Stimulated activated CD8-positive, alpha-beta memory T cell treated with anti-CD3 and anti-CD28 coated beads, Interleukin-12 subunit alpha, Interleukin-12 subunit beta, amount 100 ng/mL, for 4 hours (primary cell): ENCODE measurements at places on chromosomes 12 and 14.

DNA sequence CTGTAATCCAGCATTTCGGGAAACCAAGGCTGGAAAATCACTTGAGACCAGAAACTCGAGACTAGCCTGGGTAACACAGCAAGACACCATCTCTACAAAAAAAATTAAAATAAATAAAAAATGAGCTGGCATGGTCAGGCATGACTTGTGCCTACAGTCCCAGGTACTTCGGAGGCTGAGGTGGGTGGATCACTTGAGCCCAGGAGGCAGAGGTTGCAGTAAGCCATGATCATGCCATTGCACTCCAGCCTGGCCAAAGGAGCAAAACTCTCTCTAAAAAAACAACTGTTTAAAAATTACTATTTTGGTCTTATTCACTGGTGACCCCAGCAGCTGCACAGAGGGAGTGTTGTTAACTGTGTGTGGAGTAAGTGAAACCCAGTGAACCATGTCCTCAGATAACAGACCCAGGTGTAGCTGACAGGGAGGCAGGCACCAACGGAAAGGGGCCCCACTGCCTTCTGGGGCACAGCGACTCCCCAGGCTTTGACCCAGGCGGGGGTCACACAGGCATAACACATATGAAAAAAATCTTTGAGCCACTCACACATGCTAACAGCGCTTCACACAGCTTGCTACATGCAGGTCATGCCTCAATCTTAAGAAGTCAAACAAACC lies 12.1 kb downstream of the DDX54 start:
- no peak for DNase-seq

DNA sequence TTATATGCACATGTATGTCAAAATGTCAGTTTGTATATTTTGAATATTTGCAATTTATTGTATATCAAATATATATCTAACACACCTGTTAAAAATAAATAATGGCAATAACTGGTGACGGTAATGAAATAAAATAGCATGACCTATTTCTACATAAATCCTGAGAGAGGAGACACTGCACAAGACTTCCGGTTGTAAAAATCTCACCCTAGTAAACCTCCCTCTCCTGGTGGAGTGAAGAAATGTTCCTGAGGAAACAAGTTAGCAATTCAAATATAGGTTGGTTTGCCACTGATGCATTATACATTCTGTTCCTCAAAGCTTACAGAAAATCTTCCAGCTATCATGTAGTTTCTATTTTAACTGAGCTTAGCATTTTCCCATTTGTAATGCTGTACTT lies 166.1 kb upstream of the SYT10 start:
- DNase-seq = no peak

GRCh38 chr14:54570631-54571415 lies 3.9 kb downstream of the SAMD4A start:
- no peak for DNase-seq

- DNase-seq = no peak
Observed at GRCh38 chr12:570921-571794, 92.1 kb downstream of the NINJ2 start.

DNA sequence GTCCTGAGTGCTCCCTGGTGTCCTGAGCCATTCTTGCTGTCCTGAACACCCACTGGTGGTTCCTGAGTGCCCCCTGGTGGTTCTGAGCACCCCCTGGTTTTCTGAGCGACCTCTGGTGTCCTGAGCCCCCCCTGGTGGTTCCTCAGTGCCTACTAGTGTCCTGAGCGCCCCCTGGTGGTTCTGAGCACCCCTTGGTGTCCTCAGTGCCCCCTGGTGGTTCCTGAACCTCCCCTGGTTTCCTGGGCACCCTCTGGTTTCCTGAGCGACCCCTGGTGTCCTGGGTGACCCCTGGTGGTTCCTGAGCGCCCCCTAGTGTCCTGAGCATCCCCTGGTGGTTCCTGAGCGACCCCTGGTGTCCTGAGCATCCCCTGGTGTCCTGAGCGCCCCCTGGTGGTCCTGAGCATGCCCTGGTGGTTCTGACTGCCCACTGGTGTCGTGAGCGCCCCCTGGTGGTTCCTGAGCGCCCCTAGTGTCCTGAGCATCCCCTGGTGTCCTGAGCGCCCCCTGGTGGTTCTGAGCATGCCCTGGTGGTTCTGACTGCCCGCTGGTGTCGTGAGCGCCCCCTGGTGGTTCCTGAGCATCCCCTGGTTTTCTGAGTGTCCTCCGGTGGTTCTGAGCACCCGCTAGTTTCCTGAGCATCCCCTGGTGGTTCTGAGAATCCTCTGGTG lies 473.1 kb downstream of the TMEM121 start:
- peak; percentile 47 for DNase-seq

- DNase-seq = no peak
Observed at GRCh38 chr12:52239767-52240166, 6.7 kb downstream of the KRT7 start.

- DNase-seq = peak; percentile 50
Observed at GRCh38 chr12:107320929-107321631, 227.7 kb upstream of the CRY1 start.

- no peak for DNase-seq
Observed at GRCh38 chr14:21373980-21374379, 9.8 kb downstream of the SUPT16H start.

GRCh38 chr14:19918553-19919264 lies 1.7 kb upstream of the OR4K5 start:
- DNase-seq = no peak

GRCh38 chr14:100088226-100088625 lies 23.0 kb downstream of the EVL start:
- no peak for DNase-seq

GRCh38 chr12:76413121-76413520 lies 64.9 kb upstream of the BBS10 start:
- no peak for DNase-seq

DNA sequence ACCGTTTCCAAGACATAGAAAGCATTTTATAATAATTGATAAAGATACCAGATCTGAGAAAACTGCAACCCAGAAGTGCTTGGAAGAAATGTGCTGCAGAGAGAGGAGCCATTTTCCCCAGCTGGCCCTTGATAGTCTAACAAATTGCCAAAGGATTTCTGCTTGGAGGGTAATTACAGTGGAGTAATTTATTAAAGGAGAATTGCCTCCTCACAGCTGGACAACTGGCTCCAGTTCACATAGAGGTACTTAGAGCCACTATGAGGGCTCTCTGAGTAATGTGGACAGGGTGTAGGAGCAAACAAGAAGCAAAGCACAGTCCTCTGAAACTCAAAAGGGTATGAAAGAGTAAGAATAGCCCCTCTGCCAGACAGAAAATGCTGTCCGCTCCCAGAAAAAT lies 335.6 kb downstream of the SYT1 start:
- no peak for DNase-seq

DNA sequence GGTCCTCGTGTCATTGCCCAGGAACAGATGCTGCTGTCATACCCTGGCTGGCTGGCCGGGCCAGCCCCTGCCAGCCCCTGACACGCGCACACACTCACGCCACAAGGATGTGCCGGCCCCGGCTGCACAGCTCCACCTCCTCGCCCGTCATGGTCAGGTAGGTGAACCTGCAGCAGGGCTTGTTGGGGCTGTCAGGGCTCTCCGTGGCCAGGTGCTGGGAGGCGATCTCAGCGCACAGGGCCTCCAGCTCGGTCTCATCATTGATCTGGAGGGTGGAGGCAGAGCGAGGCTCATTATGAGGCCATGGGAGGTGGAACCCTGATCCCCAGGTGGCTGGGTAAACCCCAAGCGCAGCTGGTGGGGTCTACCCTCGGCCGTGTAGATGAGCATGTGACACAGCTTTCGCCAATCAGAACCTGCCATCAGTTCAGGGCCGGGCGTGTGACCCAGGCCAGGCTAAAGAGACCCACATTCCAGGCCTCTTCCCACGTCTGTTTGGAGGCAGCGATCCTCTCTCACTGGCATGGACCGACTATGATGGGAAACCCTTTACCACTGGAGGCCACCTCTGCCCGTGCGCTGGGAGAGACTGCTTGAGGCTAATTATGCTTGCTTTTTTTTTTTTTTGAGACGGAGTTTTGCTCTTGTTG lies 38.8 kb downstream of the TRAFD1 start:
- no peak for DNase-seq

DNA sequence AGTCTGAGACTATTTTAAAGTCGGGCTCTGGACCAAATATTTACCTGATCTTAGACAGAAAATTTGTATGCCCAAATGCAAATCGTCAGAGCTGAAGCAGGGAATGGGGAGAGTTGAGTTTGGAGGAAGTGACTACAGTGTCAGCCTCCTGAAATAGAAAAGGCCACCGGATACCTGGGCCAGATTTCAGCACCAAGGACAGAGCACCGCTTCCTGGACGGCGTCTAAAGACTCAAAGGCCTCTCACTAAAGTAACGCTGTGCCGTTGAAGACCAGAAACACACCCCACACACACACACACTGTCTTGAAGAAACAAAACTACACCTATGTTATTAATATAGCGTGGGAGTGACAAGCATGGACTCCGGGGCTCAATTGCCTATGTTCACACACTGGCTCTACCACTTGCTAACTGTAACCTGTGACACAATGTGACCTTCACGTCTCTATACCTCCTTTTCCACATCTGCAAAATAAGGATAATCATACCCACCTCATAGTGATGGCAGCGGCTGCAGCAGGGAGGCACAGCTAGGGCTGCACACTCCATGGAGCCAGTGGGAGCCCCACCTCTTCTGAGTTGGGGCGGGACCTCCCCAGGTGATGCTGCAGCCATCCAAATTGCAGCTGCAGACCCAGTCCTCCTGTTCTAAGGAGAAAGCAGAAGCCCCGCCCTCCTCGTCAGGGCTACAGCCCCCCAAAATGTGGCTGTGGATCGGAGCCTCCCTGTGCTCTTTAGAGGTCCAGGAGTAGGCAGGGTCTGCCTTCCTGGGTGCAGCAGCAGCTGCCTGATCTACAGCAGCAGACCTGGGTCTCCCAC lies 35.6 kb downstream of the KRT76 start:
- peak; percentile 13 for DNase-seq

DNA sequence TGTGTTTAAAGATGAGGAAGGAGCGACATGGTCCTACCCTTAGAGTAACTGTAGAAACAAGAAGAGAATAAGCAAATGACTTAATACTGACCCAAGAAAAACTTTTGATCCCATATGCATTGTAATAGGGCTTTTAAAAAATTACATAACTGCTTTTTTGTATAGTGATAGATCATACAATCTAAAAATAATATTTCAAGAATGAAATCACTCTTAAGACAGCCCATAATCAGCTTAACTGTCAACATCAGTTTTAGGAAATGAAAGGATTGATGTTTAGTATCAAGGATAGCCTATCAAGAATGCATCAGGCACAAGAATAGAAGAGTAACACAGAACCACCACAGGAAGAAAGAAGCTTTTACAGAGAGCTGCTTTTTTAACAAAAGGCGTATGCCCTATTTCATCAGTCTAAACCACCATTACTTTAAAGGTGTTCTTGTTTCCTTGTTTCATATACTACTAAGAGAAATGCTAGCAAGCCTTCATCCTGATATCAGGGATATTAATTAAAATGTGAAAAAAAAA lies 64.5 kb downstream of the MARK3 start:
- no peak for DNase-seq

GRCh38 chr14:53850714-53851296 lies 105.8 kb downstream of the BMP4 start:
- DNase-seq = no peak

DNA sequence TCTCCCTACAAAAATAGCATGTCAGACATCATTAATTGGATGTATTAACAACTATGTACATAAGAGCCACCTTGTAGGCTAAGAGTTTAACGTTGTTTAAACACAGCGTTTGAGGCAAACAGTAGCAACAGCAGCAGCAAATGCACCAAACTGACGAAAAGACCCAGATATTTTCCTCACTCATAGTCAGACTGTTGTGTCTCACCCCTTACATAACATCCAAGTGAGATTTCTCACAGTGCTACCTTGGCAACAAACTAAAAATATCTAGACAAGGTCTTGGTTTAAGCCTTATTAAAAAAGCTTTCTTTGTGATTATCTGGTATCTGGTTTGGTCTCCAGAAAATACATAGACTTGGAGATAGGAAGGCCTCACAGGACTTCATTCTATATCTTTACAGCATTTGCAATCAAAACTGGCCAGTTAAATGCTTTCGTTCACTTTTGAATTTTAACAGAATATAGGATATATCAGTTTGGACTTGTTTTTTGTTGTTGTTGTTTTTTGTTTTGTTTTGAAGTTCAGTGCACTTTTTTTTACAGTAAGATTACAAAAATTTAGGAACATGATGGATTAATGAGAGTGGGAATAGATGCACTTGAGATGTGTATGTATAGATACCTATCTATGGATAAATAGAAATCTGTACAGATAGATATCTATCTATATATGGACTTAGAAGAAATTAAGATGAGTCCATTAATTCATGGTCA lies 4.1 kb downstream of the BHLHE41 start:
- no peak for DNase-seq

- DNase-seq = no peak
Observed at GRCh38 chr14:53265025-53265424, 111.9 kb upstream of the DDHD1 start.

GRCh38 chr14:20486684-20487395 lies 17.6 kb downstream of the PNP start:
- no peak for DNase-seq

DNA sequence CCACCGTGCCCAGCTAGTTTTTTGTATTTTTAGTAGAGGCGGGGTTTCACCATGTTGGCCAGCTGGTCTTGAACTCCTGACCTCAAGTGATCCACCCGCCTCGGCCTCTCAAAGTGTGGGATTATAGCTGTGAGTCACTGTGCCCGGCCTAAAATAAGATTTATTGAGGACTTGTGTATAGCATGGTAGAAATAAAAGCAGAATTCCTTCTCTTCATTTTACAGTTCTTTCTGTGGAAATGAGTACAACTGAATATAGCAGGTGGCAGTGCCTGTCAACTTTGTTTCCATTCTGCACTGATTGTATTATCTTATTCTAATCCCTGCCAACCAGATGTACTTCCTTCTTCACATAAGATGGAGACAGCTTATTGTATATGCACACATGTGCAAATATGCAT lies 41.0 kb downstream of the DIP2B start:
- no peak for DNase-seq

- DNase-seq = no peak
Observed at GRCh38 chr12:50609292-50609874, 104.6 kb downstream of the DIP2B start.

DNA sequence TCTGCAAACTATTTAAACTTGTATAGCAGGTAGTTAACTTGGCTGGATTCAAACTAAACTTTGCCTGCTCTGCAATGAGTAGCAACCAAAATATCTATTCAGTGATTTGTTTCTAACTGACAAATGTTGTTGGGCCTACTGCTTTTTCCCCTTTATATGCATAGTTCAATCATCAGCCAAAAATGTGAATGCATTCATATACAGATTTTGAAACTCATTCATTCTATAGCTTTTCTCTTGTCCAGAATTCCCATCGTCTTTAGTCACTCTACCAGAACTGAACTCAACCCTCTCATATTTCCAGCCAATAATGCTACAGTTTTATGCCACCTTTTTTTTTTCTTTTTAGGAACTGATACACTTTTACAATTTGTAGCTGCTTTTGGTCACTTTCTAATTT lies 599.8 kb downstream of the RPL10L start:
- no peak for DNase-seq

GRCh38 chr14:103259801-103260628 lies 74.0 kb upstream of the EIF5 start:
- no peak for DNase-seq

GRCh38 chr14:61501714-61502458 lies 180.5 kb downstream of the PRKCH start:
- DNase-seq = no peak
